T-cell (primary cell): ENCODE measurements at places on chromosomes 4 and X.

- no peak for DNase-seq
These were observed 305.2 kb upstream of the ARSJ start for GRCh38 chr4:114284629-114285028.

- DNase-seq: no peak
These were observed 254.0 kb downstream of the SNCA start for GRCh38 chr4:89582756-89583505.

DNA sequence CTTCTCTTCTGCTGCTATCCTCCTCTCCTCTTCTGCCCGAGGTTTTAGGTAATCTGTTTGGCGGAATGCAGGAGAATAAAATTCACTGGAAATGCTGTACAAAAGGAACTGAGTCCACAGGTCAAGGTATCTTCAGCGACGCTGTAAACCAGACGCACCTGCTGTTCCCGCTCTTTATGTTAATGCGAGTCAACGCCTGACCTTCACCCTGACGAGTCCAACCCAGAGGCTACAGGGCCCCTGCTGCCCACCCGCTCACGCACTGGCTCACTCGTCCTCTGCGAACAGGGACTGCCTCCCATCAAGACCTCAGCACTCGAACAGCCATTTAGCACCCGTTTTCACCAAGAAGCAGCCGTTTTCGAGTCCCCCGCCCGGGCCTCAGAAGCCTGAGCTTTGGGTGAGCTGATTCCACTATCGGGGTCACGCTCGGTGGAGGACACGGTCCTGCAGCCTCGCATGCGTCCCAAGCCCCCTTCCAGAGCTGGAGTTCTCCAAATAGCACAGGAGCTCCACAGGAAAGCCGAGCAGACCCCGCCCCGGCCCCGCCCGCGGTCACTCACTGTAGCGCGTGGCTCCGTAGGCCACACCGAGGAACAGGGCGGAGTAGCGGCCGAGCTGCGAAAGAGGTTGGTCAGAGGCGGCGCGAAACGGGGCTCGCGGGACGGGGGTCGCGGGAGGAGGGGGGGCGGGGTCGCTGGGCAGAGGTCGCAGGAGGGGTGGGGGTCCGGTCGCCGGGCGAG lies 556 bp downstream of the ATP5ME start:
- DNase-seq: no peak

DNA sequence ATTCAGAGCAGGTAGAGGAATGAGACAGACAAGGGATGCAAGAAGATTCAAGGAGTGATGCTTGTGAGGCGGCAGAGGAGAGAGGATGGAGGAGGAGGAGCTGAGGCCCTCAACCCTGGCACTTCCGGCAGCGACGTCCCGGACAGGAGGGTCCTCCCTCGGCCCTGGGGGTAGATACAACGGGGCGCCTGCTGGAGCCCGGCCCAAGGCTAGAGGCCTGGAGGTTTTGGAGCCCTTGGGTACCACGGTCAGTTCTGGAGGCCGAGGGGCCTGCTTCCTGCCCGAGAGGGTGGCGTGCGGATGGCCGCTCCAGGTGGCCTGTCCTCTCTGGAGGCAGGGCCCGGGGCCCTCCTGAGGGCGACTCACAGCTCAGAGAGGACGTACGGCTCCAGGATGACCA lies 13.5 kb downstream of the SSR4 start:
- DNase-seq: no peak

GRCh38 chrX:123859846-123860838 lies at the start of gene XIAP:
Gene XIAP, plus strand, starts transcription at chrX:123860053. Its CDS starts 25,610 bp downstream, at chrX:123885663.
- DNase-seq: peak; percentile 48

DNA sequence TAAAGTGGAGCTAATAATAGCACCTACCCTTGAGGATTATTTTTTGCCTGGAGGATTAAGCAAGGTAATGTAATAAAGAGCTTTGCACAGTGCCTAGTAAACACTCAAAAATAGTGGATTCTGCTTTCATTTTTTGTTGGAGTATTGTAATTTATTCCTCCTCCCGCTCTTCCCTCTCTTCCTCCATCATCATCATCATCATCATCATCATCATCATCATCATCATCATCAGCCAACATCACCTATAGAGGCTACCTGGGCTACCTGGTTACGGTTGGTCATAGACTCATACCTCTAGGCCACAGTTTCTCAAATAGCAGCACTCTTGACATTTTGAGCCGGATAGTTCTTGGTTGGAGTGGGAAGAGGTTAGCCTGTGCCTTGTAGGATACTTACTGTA lies 126.9 kb upstream of the TEX13A start:
- DNase-seq: no peak

- DNase-seq: no peak
These were observed 320.1 kb downstream of the TRIML1 start for GRCh38 chr4:188459381-188459780.
